Right renal pelvis (tissue), 4 donors: ENCODE measurements at places on chromosomes 3 and 15.

DNA sequence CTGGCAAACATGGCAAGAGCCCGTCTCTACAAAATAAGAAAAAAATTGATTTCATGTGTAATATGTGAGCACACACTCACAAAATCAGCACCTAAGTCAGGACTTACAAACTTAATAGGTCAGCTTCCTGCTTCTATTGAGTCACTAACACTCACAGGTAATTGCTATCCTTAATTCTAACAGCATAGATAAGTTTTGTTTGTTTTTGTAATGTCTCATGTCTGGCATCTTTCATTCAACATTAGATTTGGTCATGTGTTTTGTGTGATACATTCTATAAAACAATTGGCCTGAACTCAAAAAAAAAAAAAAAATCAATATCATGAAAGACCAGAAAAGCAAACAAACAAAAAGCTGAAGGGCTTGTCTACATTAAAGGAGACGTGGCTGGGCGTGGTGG, 564.7 kb downstream of the AGBL1 start:
- no peak for DNase-seq

- peak; percentile 43 for DNase-seq
Measured at GRCh38 chr3:9864200-9864927, 15.7 kb downstream of the CIDEC start.

DNA sequence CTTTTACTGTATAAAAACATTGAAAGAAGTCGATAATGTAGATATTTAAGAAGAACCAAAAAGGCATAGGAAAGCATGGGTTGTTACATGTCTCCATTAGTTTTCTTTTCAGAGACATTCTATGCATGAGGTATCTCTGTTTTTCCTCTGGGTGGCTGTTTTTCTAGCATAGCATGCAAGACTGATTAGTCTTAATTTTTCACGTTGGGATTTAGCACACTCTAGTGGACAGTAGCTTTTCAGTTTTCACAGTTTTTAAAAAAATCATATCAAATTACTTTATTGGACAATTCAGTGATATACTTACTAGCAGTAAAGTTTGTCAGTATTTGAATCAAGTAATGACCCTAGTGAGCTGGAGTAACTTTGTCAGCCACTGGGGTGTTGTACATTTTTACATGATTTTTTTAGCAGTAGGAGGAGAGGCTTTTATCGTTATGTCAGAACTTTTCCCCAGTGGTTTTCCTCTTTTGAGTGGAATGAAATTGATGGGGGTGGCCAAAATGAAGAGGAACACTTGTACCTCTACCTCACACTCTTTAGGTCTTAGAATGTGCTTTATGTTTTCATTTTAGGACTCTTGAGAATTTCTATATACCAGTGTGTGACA, 57.2 kb downstream of the SEC22A start:
- peak; percentile 44 for DNase-seq

GRCh38 chr15:100249096-100249815, 92.5 kb downstream of the ADAMTS17 start:
- no peak for DNase-seq

DNA sequence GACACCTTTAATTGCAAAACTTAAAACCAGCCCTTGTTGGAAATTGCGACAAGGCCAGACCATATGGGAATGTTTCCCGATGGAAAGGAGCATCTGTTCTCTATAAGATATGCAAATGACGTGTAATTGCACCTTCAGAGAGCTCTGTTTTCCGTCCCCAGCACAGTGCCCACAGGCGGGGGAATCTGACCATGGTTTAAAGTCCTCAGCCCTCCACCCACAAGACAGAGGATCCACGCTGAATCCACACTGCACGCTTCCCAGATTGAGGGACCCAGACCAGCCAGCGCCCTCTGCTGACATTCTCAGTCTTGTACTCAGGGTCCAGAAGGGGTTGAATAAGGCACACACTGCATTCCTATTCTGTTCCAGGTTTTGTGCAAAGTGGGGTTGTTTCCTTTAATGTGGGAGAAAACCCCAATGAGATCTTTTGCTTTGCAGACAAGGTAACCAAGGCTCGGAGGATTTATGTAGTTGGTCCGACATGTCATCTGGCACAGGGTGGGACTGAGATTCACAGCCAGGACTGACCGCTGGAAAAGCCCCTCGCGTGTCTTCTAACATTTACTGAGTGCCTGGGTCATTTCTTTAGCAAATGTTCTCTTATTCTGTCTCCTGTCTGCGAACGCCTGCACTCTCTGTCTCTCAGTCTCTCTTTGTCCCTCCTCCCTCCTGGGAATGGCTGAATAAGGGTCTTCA, 36.8 kb upstream of the KLHL25 start:
- DNase-seq = peak; percentile 37

DNA sequence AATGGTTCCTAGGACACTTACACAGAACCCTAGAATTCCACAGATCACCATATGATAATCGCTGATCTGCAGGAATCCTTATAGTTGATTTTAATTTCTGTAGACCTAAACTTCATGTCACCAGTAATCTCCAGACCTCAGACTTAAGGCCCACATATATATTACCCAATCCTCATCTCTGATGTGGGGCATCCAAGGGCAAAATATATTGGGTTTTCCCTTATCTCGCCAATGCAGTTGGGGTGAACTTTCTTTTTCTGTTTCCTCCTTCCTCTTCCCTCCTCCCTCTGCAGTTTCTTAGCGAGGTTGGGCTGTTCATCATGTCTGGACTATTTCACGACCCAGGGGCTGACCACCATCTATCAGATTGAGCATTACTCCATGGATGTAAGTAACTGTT, 230.2 kb downstream of the P3H2 start:
- no peak for DNase-seq

GRCh38 chr3:103184772-103185171, 750.0 kb downstream of the ZPLD1 start:
- no peak for DNase-seq

GRCh38 chr15:78749831-78750230, 61.4 kb downstream of the ADAMTS7 start:
- no peak for DNase-seq

DNA sequence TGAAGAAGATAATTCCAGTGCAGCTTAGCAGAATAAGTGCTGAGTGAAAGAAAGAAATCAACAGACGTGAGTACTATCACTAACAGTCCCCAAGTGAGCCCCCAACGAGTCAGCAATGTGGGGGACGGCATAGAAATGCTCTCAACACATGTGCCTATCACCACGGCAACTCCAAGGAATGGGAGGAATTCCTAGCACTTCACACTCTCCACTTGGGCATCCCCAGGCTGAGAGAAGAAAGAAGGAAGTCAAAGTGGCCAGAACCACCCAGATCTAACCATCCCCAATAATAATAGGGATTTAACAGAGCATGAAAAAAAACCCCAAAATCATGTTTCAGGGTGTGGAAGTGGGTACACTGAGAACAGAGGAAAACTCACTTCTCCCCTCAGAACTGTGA, 29.3 kb upstream of the CPNE4 start:
- DNase-seq = no peak

GRCh38 chr3:30475038-30475808, 131.2 kb upstream of the TGFBR2 start:
- DNase-seq = no peak

DNA sequence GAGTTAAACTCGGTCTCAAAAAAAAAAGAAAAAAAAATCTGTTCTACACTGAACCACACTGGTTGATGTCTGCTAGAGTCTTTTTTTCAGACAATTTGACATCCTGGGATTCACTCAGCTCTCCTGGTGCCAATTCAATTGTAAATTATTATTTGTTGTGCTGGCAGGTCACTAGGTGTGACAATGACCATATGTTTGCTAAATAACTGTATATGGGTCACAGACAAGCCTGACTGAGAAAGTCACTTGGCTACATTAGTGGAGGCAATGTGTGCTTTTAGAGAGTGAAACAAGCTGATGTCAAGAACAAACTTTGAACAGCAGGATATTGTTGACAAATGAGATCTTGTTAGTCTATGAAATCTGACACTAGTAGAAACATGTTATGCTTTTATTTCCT, 1379.1 kb downstream of the ZPLD1 start:
- no peak for DNase-seq

DNA sequence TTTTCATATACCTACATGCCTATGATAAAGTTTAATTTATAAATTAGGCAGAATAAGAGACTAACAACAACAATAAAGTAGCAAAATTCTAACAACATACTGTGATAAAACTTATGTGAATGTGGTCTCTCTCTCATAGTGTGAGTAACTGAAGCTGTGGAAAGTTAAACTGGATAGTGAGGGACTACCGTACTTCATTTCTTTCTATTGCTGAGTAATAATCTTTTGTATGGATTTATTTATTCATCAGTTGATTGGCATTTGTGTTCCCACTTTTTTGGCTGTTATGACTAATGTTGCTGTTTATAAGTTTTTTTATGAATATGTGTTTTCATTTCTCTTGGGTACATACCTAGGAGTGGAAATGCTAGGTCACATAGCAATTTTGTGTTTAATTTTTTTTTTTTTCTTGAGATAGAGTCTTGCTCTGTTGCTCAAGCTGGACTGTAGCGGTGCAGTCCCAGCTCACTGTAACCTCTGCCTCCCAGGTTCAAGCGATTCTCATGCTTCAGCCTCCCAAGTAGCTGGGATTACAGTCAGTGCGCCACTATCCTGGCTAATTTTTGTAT, 41.0 kb downstream of the RNF111 start:
- DNase-seq = no peak

GRCh38 chr3:197807969-197808587, 17.0 kb downstream of the LRCH3 start:
- no peak for DNase-seq

GRCh38 chr15:64500695-64501395, 40.5 kb downstream of the ZNF609 start:
- no peak for DNase-seq

- no peak for DNase-seq
Measured at GRCh38 chr3:14401692-14402303, 608 bp upstream of the SLC6A6 start.

DNA sequence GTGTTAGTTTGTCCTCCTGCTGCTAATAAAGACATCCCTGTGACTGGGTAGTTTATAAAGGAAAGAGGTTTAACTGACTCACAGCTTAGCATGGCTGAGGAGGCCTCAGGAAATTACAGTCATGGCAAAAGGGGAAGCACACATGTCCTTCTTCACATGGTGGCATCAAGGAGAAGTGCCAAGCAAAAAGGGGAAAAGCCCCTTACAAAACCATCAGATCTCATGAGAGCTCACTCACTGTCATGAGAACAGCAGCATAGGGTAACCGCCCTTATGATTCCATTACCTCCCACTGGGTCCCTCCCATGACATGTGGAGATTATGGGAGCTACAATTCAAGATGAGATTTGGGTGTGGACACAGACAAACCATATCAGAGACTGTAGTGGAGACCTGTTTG, 27.0 kb downstream of the TM2D3 start:
- no peak for DNase-seq

DNA sequence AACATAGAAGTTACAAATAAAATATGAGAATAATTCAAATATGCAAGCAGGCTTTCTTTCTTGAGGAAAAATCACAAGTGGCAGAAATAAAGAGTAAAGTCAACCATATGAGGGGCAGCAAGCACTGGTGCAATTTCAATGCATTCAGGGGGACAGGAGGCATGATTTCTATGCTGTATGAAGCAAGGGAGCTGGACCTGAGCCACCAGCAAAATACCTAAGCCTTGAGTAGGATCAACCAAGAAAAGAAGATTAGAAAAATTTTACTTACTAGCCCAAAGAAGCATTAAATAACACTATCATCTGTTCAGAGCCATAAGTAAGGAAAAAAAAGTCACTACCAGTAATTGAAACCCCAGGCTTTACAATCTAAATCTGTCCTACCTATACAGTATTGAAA, 6.3 kb downstream of the ADGRG7 start:
- DNase-seq = no peak

GRCh38 chr15:34436126-34436955, 1.3 kb downstream of the GOLGA8A start:
- no peak for DNase-seq
